ENCODE measurements at places on chromosomes 5 and 9.

DNA sequence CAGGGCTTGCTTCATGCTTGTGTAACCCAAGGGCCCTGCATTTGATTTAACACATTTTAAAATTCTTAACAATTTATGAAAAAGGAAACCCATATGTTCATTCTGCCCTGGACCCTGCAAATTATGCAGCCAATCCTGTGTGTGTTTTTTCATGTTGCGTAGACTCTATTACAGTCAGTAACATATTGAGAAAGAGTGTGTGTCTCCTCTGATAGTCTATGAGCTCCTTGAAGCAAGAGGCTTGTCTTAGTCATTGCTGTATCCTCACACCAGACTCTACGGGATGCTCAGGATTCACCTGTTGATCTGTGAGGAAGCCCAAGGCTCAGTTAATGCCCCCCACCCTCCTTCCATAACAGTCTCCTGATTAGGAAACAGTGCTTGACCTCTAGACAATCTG is 177.3 kb upstream of the DMAC1 start:
- DNase-seq = no peak

DNA sequence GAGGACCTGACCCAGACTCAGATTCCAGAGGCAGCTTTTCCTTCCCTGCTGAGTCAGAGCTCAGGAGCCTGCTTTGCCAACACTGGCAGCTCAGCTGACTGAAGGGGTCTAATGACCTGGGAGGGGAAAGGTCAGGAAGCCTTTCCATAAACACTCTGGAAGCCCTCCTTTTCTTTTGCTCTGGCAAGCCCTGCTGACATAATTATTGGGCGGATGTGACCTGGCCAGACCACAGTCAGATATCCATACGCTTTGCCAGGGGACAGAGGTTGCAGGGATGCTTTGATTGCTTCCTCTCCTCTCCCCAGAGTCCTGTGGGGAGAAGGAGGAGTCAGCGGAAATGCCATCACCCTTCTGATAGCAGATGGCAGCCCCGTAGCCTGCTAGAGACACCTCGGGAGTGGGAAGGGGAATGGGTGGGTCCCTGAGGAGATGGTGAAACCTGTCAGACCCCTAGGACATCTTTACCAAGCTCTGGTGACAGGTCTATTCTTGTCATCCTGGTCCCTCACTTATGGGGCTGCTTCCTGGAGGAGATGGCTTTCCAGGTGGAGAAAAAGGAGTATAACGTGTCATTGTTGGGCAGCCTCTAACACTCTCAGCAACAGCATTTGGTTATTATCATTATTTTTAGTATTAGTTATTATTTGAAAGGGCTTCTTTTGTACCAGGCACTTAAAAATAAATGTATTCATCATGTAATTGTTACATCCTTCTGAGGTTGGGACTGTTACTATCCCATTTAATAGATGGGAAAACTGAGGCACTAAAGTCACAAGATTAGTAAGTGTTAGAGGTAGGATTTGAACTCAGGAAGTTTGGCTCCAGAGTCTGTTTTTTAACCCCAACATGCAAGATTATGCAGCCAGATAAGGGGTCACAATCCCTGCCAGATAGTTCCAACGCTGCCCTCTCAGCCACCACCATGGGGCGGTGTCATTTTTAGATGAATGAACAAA is 11.6 kb downstream of the COL27A1 start:
- no peak for DNase-seq

DNA sequence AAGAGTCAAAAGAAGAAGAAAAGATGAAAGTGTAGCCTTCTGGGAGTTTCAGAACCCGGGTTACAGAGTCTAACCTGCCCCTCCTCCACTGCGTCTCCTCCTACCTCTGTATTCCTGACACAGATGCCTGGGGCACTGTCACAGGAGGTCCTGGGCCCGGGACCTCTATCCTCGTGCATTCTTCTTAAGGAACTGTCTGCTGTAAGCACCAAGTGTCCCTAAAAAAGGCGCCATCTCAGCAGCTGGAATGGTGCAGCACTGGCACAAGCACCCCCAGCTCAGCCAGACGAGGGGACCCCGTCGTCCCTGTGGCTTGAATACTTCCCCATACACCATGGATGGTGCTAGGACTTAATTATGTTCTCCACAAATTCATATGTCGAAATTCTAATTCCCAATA is 35.8 kb upstream of the MVB12B start:
- DNase-seq = no peak

- DNase-seq = no peak
Measured at GRCh38 chr5:72179028-72179815, 71.9 kb downstream of the MAP1B start.

DNA sequence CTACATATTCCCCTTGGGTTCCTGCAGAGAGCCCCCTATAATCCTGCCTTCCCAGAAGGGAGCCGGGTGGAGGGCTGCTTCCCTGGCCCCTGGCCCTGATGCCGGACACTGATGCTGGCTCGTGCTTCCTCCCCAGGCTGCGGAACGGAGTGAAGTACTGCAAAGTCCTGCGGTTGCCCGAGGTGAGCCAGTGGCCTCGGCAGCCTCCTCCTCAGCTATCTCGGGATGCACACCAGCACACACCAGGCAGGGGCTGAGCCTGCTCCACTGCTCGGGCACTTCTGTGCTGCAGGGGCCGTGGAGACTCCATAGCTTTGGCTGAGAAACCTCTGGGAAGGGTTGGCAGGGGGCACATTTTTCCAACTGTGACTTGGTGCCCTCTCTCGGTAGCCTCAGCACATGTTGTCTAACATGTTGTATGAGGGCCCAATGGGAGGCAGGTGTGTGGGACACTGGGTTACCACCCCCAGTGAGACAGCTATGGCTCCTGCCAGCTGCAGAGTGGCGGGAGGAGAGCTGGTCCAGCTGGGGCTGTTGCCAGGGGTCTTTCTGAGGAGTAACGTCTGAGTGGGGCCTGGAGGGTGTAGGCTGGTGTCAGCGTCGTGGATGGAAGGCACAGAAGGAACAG is 38.4 kb downstream of the USP20 start:
- no peak for DNase-seq

- DNase-seq = no peak
Measured at GRCh38 chr9:5764130-5764868, 68.6 kb downstream of the ERMP1 start.

GRCh38 chr5:146706321-146706972 is 172.1 kb downstream of the PPP2R2B start:
- DNase-seq = no peak

- DNase-seq = peak; percentile 12
Measured at GRCh38 chr9:117555964-117556629, 141.2 kb upstream of the ASTN2 start.

DNA sequence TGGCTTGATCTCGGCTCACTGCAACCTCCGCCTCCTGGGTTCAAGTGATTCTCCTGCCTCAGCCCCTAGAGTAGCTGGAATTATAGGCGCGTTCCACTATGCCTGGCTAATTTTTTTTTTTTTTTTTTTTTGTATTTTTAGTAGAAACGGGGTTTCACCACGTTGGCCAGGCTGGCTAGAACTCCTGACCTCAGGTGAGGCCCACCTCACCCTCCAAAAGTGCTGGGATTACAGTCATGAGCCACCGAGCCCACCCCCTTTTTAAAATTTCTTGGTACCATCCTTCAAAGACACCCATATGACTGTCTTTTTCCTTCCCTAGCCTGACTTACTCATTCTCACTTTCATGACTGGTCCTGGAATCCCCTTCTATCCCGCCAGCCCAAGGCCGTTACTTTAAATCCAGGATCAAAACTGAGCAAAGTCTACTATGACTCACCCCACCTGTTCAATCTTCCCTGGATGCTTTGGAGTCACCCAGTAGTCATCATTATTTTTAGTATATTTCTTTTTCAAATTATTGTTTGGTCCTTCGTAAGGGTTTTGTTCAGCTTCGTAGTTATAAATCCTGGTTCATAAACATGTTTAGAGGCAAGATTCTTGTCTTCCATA is 1.2 kb upstream of the TBCA start:
- no peak for DNase-seq

DNA sequence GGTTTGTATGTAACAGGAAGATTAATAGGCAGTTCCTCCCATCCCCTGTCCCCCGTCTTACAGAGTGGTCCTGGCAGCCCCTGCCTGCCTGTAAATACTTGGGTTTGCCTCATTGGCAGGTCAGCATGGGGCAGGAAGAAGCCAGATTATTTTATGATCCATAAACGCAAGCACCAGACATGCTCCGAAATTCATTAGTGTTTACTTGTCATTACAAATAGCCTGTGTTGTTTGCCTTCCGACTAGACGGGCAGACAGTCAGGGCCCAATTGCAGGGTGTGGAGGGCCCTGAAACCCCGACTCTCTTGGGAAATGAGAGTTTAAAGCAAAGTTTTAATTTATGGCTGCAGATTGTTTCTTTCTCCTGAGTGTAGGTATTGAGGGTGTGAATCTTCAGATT is 97.2 kb downstream of the RALGPS1 start:
- no peak for DNase-seq

GRCh38 chr5:148956477-148957385 is 106.1 kb downstream of the SH3TC2 start:
- DNase-seq = no peak

GRCh38 chr5:133891390-133891789 is 77.0 kb downstream of the C5orf15 start:
- no peak for DNase-seq

DNA sequence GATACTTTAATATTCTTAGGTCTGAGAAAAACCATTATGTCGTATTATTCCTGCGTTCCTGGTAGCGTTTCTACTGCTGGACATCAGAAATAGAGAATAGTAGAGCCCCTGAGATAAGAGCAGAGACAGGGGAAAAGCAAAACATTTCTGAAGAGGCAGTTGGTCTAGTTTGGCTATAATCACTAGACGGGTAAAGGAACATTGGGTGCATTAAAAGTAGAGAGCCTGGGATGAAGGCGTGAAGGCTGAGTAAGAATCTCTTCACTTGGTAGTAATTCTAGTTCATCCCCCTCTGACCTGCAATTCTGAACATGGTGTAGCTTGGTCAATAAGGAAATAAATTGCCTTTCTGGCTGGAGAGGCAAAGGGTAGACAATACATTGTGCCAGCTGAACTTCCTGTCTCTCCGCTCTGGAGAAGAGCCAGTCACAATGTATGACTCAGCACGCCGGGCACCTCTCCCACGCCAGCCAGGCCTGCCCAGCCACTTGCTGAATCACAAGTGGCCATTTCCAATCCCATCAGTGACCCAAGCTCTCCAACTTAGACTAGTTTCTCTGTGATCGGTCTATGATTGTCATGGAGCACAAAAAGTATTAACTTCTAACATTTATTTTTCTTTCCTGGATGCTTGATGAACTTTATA is 75.4 kb downstream of the STK32A start:
- DNase-seq = no peak

DNA sequence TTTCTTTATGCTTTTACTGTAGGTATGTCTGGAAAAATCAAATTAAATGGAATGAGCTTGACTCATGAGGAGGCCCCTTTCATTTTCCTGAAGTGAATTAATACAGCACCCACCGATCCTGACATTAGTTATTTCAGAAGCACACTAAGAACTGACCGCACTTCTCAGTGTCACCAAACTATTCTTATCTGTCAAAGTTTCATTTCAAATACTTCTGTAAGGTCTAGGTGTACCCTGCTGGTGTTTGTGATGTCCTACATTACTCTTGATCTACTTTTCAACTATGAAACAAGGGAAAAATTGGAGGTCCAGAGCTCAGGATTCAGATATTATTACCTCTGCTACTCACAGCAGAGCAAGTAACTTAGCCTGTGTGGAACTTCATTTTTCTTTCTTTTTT is 1.8 kb upstream of the TEK start:
- DNase-seq = no peak

DNA sequence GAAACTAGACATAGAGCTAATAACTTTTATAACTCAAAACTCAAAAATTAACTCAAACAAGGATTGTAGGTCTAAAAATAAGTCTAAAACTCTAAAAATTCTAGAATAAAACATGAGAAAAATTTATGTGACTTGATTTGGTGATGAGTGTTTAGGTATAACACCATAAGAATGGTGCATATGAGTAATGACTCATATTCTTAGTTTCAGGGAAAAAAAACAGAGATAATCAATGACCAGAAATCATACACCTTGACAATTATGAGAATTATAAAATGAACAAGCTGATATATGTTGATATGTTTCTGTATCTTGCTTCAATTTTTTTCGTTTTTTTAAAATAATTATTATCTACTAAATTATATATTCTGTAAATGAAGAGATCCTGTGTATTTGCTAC is 541.2 kb downstream of the PTPRD start:
- no peak for DNase-seq

- no peak for DNase-seq
Measured at GRCh38 chr5:59790376-59790775, 103.2 kb downstream of the PDE4D start.

DNA sequence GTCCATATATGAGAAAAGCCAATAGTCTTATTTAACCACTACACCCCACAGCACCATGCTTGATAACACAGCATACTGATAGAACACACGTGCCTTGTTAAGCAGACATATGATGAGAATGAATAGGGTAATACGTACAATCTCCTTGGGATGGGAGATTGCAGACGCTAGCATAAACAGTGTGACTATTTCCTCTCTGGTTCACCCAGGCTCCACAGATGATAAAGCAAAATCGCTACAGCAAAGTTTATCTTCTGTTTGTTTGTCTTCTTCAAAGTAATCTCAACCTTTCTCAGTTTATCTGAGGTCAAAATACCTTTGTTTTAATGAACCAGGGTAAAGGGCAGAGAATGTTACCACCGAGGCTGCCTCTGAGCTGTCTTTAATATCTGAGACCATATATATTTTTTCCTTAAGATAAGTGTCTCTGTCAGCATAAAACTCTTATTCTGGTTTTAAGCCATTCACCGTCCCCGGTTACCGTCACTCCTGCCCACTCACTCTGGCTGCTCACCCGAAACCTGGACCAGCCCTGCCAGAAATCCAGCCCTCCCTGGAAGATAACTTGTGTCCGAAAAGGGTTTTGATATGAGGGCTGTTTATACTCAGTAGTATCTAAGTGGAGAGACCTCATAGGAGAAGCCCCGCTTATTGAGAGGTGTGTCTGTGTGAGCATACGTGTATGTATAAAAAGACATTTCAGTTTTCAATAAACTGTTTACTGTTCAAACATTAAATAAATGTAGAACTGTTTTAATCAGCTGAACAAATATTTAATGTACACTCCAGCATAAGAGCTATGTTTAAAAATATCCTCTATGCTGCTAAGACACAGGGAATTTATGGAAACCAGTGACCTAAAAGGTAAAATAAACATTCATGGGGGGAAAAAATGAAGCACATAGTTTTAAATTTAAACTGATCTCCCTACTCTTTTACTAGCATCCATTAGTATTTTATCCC is 465.4 kb downstream of the RASEF start:
- DNase-seq = no peak

- DNase-seq = no peak
Measured at GRCh38 chr9:116717150-116717549, 30.0 kb downstream of the TRIM32 start.
